ENCODE measurements at places on chromosomes 16 and 17.
A peak's percentile ranks its signal among the peaks of the same experiment; 100 is the strongest.

- DNase-seq: no peak
These were observed 231.2 kb downstream of the FOXL1 start for GRCh38 chr16:86809458-86809955.

- DNase-seq: no peak
These were observed 172.4 kb downstream of the ABCA8 start for GRCh38 chr17:68782789-68783188.

DNA sequence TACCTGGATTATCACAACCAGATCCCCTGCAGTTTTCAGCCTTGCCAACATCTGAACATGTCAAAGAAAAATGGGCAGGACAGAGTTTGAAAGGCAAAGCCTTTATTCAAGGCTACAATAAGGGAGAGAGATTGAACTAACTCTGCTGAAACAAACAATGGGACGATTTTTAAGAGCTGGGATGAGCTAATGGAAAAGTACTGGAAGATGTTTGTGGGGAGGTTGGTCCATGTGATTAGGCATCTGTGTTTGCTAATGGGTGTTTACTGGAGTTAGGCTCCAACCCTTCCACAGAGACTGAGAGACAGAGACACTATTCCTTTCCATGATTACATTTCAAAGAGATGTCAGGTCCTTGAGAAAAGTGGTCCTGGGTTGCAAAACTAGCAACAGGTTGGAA is 35.0 kb upstream of the HSBP1 start:
- no peak for DNase-seq

DNA sequence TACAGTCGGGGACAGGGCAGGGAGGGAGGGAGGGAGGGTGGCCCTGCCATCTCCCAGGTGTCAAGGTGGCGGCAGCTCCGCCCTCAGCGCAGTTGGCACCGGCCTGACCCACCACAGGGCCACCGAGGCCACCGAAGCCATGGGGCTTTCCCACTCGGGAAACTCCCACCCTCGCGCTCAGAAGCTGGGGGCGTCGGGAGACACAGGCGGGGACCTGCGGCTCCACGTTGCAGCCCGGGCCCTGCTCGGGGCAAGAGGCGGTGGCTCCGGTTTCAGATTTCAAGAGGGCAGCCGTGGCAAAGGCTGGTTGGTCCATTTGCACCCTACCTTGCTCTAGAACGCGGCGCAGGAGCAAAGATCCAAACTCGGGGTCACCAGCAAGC is 544 bp downstream of the CYB561 start:
- DNase-seq: peak; percentile 56
